ENCODE measurements at places on chromosomes 13 and 19. TPM values are rescaled to one million over a fixed set of nuclear protein-coding genes. Genes with fewer than 3 reads are reported as not detected.

The C19orf67 gene
- not detected for total RNA-seq

The CLEC17A gene
- under 0.01 TPM for total RNA-seq

DNA sequence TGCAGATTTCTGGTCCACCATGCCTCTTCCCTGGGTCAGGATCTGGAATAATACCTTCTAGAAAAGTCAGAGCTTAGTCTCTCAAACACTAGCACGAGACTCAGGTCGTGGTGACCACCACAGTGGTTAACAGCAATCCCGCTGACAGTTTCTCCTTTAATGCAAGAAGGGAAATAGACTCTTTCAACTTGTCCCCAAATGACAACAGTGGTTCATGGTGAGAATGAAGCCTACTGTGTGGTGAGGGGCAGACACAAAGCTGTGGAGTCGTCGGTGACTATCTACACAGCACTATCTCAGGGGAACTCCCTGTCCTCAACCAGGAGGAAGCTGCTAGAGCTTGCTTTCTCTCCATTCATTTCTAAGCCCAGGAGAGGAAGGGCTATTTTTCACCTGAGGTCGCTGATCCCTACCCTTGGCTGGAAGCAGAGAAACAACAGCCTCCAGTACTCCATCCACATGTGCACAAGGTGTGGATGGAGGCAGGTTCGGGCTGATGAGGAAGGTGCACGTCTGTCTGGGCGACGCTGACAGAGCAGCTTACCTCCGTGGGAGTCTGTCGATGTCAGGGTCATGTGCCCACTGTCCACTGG, 72.4 kb downstream of the STK24 start:
- DNase-seq, result no peak
- no peak overlapping the region for H3K4me3 ChIP-seq
- no peaks in the 10 kb centered on the region for H3K27me3 ChIP-seq
- H3K36me3 ChIP-seq, result no peaks in the 10 kb centered on the region
- peak overlapping the region; percentile 82 for H3K27ac ChIP-seq

DNA sequence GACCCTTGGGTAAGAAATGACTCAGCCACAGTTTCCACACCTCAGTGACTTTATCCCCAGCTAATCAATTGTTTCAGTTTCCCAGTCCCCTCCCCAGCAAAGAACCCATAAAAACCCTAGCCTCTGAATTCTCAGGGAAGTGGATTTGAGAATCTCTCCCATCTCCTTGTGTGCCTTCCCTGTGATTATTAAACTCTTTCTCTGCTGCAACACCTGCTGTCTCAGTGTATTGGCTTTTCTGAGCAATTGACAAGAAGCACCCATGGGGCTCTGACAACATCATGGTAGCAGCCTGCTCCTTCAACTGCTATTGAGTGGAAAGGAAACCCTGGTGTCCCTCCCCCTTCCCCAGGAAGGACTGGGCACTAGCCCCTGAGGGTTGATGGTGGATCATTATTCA, 73.7 kb downstream of the UQCRFS1 start:
- no peaks in the 10 kb centered on the region for H3K4me1 ChIP-seq
- H3K4me3 ChIP-seq, result no peak overlapping the region
- no peak for DNase-seq
- no peaks in the 10 kb centered on the region for H3K27me3 ChIP-seq
